ENCODE measurements at places on chromosomes 13 and 19. TPM values are rescaled to one million over a fixed set of nuclear protein-coding genes. Genes with fewer than 3 reads are reported as not detected.

Gene HCST
- total RNA-seq = 63.0 TPM

Gene ADM5
- total RNA-seq = 7.3 TPM

Gene CYP4F8
- not detected for total RNA-seq

Gene MEF2B
- total RNA-seq = 0.80 TPM

Gene GARIN5A
- total RNA-seq = 0.34 TPM

Gene SH2D3A
- total RNA-seq = 20.3 TPM

Gene IGFL4
- not detected for total RNA-seq

Gene TYROBP
- total RNA-seq = not detected

Gene APOC4
- not detected for total RNA-seq

Gene ZNF610
- 0.82 TPM for total RNA-seq

Gene VAV1
- 59.5 TPM for total RNA-seq

Gene COG6
- total RNA-seq = 25.9 TPM

Gene PEAK3
- total RNA-seq = 0.06 TPM

Gene FLT1
- 2.5 TPM for total RNA-seq
